NCI-H146 (cell line): ENCODE measurements at places on chromosomes 5 and 9.

- no peak for DNase-seq
Measured at GRCh38 chr9:90515510-90515909, 127.1 kb downstream of the DIRAS2 start.

- peak; percentile 60 for DNase-seq
Measured at GRCh38 chr9:91211919-91212318, 149.8 kb downstream of the AUH start.

- DNase-seq = no peak
Measured at GRCh38 chr5:75260708-75261107, 24.0 kb upstream of the ANKRD31 start.

DNA sequence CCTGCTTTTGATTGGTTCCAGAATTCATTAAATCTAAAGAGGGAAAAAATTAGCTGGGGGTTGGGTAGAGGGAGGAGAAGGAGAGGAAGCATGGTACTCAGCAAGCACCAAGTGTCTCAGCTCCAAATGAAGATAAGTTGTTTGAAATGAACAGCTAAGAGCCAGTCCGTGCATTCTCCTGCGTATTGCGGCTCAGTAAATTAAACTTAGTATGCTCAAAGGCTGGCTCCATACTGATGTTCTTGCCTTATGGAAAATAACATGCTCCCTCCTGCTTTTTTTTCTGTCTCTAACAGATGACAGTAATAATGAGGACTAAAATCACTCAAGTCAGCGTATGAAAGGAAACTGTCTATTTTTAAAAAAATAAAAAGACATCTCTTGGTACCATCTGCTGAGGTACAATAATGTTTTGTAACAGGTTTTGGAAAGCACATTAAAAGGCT lies 161.0 kb downstream of the SPATA31D1 start:
- DNase-seq = no peak

DNA sequence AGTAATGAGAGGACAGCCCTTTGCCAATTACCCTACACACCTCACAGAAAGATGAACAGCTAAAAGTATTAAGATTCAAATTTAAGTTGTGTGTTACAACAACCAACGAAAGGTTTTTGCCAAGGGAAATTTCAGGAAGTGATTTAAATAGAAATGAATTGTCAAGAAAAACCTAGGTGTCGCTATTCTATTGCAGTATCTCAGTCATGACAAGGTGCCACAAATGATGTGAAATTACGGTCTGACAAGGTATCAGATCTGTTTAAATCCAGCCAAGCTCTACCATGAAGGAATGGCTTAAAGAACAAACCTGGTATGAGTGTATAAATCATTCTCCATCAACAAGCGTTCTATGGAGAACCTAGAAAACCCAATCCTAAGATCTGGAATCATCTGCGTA lies 189.7 kb downstream of the ATPSCKMT start:
- DNase-seq = no peak
